Stimulated activated CD4-positive, alpha-beta T cell treated with anti-CD3 and anti-CD28 coated beads, TNF-alpha, amount 100 ng/mL, for 24 hours (primary cell): ENCODE measurements at places on chromosomes 13 and 19.

- no peak for DNase-seq
Observed at GRCh38 chr19:17455308-17456123, 5.2 kb downstream of the NXNL1 start.

- DNase-seq = no peak
Observed at GRCh38 chr13:43295825-43296564, 272.6 kb downstream of the DNAJC15 start.

- no peak for DNase-seq
Observed at GRCh38 chr13:65964672-65965071, 1265.5 kb downstream of the PCDH9 start.

- no peak for DNase-seq
Observed at GRCh38 chr13:112207129-112207528, 140.2 kb downstream of the SOX1 start.

DNA sequence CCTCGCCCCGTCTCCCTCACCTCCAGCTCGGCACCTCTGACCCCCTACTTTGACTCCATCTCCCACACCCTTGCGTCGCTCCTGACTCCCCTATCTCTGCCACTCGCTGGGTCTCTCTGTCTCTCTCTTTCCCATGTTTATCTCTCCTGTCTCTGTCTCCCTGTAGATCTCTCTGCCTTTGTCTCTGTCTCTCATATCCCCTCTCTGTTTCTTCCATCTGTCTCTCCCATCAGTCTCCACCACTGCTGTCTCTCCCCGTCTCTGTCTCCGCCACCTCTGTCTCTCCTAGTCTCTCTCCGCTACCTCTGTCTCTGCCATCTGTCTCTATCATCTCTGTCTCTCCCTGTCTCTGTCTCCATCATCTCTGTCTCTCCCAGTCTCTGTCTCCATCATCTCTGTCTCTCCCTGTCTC lies 12.4 kb upstream of the BBC3 start:
- DNase-seq = no peak

GRCh38 chr13:51006067-51006845 lies 96.7 kb downstream of the RNASEH2B start:
- DNase-seq = no peak

DNA sequence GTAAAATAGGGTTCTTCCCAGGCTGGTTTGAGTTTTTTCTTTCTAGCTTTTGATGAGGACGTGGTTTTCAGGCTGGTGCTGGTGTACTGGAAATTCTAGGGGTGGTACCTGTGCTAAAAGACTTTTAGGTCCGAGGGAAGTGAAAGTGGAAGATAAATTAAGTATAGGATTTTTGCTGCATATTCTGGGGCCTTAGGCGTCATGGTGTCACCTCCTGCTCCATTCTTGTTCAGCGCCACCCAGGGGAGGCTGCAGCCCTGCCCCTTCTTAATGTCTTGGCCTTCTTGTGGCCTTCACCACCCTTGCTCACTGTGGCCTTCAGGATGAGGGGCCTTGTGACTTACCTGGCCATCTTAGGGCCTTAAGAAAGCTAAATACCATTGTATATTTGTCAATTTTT lies 12.4 kb downstream of the ZNF552 start:
- no peak for DNase-seq

DNA sequence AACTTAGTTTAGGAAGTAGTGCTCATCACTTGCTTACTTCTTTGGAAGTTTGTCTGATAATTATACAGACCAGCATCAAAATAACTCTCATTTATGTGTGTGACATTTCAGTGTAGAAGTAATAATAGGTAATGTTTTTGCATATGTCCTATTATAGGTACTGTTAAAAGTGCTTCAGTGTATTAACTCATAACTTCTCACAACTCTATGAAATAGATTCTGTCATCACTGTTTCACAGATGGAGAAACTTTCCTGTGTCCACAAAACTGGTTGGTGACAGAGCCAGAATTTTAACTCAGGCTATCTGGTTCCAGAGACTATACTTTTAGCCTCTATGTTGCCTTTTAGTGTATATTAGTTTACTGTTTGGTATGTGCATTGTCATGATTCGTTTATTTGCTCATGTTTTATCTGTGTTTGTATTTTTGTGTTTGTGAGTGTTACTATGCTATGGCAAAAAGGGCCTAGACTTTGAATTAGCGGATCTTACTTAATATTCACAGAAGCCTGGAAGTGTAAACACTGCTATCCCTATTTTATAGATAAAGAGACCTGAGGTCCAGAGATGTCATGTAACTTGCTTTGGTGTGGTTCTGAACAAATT lies 12.7 kb downstream of the LPAR6 start:
- no peak for DNase-seq

DNA sequence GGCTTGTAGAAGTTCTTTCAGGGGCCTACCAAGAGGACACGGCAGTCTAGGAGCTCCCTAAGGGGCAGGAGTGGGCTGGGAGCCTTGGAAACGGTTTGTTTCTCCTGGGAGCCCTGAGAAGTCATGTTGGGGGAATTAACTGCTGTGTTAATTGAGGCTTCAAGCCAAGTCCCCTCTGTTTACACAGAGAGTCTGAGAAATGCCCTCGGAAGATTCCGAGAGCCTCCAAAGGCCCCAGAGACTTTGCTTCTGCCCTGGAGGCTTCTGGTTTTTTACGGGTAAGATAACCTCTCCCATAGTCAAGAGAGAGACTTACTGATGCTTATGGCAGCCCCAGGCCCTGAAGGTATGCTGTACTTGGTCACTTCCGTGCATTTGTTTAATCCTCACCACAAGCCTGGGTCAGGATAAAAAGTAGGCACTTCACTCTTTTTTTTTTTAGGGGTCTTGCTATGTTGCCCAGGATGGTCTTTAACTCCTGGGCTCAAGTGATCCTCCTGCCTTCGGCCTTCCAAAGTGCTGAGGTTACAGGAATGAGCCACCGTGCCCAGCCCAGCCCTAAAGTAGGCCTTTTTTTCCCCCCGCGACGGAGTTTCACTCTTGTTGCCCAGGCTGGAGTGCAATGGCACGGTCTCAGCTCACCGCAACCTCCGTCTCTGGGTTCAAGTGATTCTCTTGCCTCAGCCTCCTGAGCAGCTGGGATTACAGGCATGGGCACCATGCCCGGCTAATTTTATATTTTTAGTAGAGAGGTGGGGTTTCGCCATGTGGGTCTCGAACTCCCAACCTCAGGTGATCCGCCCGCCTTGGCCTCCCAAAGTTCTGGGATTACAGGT lies 15.2 kb downstream of the IER2 start:
- no peak for DNase-seq

GRCh38 chr13:101556676-101557123 lies 104.2 kb downstream of the ITGBL1 start:
- DNase-seq = no peak

GRCh38 chr13:47175172-47175866 lies 278.5 kb upstream of the HTR2A start:
- DNase-seq = no peak

GRCh38 chr19:13083008-13083404 lies 19.7 kb downstream of the LYL1 start:
- no peak for DNase-seq

GRCh38 chr13:81211713-81212112 lies 870.8 kb upstream of the SPRY2 start:
- DNase-seq = no peak

GRCh38 chr19:39265321-39265916 lies 2.8 kb upstream of the IFNL2 start:
- DNase-seq = peak; percentile 19

- DNase-seq = no peak
Observed at GRCh38 chr13:78198821-78199220, 280.2 kb upstream of the EDNRB start.

DNA sequence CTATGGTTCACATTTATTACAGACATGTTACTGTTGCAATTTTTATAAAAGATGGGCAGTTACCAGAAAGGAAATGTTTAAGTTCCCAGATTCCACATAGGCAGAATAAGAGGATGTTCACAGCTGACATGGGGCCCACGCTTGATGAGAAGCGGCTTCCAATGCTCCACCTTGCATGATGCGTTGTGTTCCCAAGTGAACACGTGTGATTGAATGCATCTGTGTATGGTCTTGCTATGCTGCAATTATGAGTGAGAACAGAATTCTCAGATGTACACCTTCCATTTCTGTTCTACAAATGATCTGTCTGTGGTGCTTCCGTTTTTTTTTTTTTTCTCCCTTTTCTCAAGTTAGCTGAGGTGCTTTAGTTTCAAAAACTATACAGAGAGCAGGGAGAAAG lies 15.5 kb downstream of the UPF3A start:
- DNase-seq = no peak

DNA sequence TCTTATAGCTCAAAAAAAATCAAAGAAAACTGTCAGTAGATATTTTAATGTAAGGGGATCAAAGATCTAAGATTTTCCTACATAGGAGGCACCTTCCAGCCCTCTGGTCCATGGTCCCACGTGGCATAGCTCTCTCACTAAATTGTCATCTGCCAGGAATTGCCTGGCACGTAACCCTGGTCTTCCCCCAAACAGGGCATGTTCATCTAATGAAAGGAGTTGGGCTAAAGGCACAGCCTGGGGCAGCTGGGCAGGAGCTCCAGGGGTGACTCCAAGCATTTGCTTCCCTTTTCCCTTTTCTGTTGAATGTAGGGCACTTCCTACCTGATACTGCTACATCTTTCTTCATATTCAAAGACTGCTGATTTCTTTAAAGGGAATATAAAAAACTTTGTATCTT lies 148.7 kb downstream of the COL4A1 start:
- DNase-seq = no peak

- DNase-seq = no peak
Observed at GRCh38 chr13:79987761-79988160, 353.2 kb downstream of the SPRY2 start.

DNA sequence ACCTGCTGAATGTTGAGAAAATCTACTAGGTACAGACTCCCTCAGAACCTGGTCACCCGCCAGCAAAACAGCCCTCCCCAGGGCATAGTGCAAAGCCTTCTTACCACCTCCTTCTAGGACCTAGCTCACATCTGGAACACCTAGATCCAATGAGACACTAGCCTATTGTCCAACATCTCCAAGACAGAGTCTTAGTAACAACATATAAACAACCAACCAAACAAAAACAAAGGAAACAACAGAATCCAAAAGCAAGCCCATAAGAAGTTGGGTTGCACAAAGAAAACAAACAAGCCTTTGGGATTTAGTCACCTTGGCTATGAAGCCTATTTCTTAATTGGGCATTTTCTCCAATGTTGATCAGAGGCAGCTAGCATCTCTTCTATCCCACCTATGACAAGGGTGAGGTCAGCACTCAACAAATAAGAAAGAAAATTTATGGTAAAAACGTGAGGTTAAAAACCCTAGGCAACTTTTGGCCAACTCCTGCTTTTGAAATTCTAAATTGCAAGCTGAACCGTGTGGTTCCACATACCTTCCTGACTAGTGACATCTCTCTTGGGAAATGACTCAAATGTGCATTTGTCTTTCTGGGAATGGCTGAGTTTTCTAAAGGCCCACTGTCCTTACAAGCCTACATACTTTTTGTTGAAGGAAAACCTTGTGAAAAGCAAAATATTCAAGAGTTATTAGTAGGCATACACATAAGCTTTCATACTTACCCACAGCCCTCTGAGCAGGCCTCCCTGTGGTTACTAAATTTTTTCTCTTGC lies 66.7 kb downstream of the FAM216B start:
- DNase-seq = no peak

DNA sequence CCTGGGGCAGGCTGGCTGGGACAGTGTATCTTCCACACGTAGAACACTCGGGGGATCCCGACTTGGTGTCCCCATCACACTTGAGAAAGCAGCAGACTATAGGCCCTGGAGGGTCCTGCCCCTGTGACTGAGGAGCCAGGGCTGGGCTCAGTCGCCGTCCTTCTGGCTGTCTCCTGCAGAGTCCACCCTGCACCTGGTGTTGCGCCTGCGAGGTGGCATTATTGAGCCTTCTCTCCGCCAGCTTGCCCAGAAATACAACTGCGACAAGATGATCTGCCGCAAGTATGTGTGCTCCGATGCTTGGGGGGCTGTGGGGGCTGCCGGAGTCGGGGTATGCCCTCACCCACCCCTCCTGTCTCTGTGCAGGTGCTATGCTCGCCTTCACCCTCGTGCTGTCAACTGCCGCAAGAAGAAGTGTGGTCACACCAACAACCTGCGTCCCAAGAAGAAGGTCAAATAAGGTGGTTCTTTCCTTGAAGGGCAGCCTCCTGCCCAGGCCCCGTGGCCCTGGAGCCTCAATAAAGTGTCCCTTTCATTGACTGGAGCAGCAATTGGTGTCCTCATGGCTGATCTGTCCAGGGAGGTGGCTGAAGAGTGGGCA lies 3.1 kb downstream of the UBA52 start:
- DNase-seq = no peak

GRCh38 chr19:531753-532560 lies at the start of gene CDC34:
TSS of gene CDC34 (plus strand) at chr19:531760. CDS start at chr19:531932, 172 bp downstream.
- DNase-seq = no peak

DNA sequence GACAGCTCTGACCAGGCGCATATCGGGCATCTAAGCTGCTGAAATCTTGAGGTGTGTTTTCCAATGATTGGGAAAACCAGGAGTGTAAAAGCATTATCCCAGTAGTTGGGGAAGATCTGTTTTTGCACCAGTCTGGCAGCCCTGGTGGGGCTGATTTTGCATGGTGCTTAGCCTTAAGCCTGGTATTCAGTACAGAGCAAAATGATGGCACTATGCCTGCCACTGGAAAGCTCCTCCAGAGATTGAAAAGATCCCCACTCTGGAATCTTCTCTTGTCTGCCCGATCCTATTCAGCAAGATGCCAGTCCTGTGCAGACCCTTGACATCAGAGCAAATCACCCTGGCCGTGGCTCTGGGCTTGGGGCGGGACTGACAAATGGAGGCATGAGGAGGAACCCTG lies 44.7 kb upstream of the SIAH3 start:
- no peak for DNase-seq

GRCh38 chr19:35084509-35084762 lies 31.2 kb upstream of the FXYD3 start:
- DNase-seq = no peak

GRCh38 chr13:93529961-93530360 lies 303.4 kb downstream of the GPC6 start:
- no peak for DNase-seq

GRCh38 chr13:25109341-25109740 lies 13.4 kb downstream of the PABPC3 start:
- no peak for DNase-seq

- DNase-seq = no peak
Observed at GRCh38 chr13:33153421-33154404, 131.8 kb downstream of the STARD13 start.

DNA sequence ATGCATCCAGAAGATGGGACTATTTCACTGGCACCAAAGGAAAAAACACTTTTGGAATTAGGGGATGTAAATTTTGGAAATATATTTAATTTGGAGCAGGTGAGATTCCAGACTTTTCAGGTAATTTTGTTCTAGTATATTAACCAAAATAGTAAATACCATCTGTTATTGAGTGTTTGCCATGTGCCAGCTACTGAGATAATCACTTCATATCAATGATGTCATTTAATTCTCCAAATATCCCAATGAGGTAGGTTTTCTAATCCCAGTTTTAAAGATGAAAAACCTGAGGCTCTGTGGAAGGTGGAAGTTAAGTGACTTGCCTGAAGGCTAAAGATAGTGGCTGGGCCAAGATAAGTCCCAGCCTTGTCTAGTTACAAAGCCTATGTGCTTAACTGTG lies 95.2 kb downstream of the TDRD3 start:
- no peak for DNase-seq

- DNase-seq = no peak
Observed at GRCh38 chr19:40745402-40745780, 4.9 kb downstream of the ACTMAP start.
